ENCODE measurements at places on chromosomes 13 and 19.

DNA sequence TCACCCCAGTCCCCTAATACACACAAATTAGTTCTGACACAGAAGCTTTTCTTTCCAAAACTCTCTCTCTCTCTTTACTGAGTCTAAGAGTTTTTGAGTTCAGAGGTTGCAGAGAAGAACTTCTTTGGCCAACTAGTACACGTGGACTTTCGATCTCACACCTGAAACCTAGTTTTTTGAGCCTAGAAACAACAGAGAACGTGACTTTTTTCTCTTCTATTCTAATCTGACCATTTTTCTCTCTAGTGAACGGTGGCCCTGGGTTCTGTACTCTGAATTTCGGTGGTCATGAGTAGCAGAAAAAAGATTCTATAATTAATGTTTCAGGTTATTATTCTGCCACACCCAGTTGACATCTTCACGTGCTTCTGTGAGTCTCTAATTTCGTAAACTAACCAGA is 24.2 kb downstream of the PCDH20 start:
- no peak for DNase-seq

GRCh38 chr19:30228835-30229524 is 143.2 kb upstream of the ZNF536 start:
- DNase-seq: no peak

DNA sequence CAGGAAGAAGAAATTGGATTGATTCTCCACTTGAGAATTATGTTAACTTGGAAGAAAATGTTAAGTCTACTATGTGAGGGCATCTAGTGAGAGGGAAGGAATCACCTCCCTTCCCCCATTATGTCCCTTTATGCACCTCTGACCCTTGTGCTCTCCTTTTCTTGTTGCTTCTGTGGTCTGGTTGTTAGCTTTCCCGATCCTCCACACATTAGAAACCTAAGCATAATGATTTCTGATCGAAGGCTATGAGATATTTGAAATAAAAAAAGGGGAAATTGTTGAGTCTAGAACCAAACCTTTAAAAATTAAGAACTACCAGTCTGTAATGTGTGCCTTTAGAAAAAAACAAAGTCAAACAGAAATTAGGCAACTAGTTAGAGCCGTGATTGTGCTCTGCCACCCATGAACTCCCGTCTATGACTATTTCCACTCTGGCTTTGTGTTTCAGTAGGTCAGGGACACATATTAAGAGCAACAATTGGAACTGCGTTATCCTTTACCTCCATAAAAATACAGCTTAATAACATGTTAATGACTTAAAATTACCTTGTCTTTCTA is 463 bp upstream of the GPC6 start:
- no peak for DNase-seq

DNA sequence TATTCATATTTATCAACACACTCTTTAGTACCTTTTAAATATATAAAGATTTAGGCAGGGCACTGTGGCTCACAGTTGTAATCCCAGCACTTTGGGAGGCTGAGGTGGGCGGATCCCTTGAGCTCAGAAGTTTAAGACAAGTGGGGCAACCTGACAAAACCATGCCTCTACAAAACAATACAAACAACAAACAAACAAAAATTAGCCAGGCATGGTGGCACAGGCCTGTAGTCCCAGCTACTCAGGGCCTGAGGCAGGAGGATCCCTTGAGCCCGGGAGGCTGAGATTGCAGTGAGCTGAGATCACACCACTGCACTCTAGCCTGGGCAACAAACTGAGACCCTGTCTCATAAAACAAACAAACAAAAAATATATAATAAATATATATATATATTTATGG is 1748.3 kb upstream of the PCDH20 start:
- DNase-seq: no peak

- no peak for DNase-seq
Measured at GRCh38 chr19:55353356-55353802, 1.1 kb downstream of the COX6B2 start.

- DNase-seq: no peak
Measured at GRCh38 chr13:100600461-100600860, 11.9 kb upstream of the GGACT start.

DNA sequence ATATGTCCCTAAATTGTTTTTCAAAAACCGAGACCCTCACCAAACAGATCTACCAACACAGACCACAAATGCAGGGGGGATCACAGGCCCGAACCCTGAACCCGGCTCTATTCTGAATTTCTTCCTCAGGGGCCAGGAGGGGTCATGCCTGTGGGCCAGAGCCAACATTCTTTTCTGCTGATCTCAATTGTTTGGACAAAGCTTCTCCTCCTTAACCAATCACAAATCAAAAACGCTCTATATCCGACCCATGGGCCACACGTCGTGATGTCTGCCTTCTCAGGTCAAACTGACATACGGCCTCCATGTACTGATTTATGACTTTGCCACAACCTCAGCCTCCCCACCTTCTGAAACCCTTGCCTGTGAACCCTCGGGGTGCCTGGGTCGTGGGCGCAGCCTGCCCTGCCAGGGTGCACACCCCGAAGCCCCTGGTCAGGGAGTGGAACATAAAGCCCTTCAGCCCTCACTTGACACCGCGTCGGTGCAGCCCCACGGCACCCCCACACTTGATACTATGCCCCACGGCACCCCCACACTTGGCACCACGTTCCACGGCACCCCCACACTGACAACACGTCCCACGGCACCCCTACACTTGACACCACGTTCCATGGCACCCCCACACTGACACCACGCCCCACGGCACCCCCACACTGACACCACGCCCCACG is 58.4 kb upstream of the C13orf46 start:
- peak; percentile 60 for DNase-seq

- no peak for DNase-seq
Measured at GRCh38 chr19:24069905-24070657, 16.9 kb upstream of the ZNF254 start.

DNA sequence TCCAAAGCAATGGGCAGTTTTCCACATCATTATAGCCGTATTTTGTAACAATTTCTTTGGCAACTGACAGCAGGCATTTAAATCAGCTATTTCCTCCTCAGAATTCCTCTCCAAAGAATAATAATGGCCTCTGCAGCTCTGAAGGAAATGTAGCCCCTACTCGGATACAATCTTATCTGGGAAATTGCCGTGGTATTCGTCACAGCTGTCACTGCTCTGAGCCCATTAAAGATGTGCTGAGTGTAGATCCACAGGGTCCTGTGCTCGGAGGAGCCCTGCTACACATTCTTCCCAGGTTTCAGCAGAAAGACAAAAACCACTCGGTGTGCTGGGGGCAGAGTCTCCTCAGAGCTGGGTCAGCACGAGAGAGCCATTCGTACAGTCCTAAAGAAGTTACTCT is 33.1 kb downstream of the MZT1 start:
- no peak for DNase-seq

DNA sequence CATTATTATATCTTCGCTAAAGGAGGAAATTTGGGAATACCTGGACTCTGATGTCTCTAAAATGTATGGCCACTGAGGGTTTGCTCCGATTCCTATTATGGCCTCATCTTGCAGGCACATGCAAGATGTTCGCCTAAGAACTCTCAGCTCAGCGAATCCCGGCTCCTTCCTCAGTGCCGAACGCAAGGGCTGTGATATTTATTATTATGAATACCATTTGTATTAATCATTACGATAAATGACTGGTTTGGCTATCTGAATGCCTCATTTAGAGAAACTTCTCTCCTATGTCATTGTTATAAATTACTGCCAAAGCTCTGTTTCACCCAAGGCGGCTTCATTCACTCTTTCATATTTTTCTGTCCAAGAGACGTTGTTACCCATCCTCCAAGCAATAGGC is 369.7 kb upstream of the TSHZ3 start:
- DNase-seq: no peak

DNA sequence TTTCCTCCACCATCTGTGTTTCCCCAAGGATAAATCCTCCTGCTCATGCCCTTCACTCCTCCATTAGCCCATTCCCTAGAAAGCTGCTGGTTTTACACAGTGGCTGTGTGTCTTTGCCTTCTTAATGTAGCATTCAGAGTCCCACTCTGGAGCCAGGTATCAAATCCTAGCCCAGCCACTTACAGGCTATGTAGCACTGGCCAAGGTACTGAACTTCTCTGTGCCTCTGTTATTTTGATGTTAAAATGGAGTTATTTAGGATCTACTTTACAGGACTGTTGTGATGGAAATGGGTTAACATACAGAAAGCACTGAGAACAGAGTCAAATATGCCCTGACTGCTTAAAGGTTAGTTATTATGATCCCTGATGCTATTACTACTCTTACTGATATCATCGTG is 1.5 kb upstream of the ZSCAN4 start:
- DNase-seq: no peak

GRCh38 chr13:92913840-92914239 is 312.8 kb upstream of the GPC6 start:
- DNase-seq: no peak

DNA sequence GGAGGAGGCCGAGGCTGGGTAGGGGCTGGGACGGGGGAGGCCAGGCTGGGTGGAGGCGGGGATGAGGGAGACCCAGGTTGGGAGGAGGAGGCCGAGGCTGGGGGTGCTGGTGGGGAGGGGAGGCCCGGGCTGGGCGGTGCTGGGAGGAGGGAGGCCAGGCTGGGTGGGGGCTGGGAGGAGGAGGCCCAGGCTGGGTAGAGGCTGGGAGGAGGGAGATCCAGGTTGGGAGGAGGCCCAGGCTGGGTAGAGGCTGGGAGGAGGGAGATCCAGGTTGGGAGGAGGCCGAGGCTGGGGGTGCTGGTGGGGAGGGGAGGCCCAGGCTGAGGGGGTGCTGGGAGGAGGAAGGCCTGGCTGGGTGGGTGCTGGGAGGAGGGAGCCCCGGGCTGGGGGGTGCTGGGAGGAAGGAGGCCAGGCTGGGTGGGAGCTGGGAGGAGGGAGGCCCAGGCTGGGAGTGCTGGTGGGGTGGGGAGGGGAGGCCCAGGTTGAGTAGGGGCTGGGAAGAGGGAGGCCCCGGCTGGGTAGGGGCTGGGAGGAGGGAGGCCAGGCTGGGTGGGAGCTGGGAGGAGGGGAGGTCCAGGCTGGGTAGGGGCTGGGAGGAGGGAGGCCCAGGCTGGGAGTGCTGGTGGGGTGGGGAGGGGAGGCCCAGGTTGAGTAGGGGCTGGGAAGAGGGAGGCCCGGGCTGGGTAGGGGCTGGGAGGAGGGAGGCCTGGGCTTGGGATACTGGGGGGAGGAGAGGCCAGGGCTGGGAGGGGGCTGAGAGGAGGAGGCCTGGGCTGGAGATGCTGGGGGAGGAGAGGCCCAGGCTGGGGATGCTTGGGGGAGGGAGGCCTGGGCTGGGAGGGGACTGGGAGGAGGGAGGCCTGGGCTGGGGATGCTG is 10.7 kb downstream of the TPGS1 start:
- no peak for DNase-seq

DNA sequence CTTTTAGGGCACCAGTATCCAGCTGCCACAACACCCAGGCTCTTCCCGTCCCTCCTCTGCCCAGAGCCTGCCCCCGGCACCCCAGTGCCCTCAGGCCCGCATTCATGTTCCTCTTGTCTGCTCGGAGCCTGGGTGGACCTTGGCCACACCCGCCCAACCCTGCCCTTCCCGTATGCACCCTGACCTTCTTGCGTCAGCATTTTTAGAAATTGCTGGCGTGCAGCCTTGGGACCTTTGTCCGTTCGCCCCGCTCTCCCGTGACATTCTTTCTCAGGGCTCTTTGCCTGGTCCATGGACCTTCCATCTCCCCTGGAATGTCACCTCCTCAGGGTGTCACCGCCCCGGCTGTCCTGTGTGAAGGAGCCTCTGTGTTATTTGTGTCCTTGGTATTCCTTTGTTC is 7.6 kb downstream of the NUCB1 start:
- no peak for DNase-seq

DNA sequence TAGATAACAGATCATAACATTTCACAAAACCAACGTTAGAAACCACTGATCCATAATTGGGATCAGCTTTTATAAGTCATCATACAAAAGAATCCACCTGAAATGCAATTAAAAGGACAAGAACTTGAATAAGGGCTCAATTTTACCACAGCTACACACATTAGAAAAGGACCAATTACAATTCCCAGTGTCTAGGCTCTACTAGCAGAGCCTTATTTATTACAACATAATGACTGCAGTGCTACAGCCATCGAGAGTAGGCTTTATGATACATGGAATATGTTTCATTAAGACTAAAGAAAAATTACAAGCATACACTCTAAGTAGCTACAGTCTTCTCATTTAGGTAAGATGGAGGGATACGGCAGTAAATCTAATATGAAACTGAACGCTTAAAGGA is 2.9 kb downstream of the RBM26 start:
- DNase-seq: no peak

DNA sequence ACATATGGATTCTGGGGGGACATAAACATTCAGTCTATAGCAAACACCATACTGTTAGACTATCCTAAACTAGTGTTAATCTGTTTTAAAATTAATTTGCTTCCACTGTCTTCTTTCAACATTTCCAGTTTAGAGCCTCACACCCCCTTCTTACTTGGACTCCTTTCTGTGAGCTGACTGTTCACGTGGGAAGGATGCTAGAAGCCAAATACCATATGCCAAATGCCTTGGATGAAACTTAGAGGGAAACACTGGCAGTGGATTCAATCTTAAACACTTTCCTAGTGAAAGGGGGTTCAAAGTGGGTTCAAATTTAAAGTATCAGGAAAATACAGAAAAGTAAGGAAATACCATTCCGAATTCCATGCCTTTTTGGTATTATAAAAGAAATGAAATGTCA is 113.6 kb downstream of the HS6ST3 start:
- DNase-seq: no peak

- DNase-seq: no peak
Measured at GRCh38 chr13:94515911-94516310, 36.4 kb upstream of the DCT start.

- no peak for DNase-seq
Measured at GRCh38 chr13:96672016-96672415, 322.3 kb downstream of the OXGR1 start.

- DNase-seq: peak; percentile 72
Measured at GRCh38 chr13:29457299-29457698, 138.2 kb downstream of the SLC7A1 start.

DNA sequence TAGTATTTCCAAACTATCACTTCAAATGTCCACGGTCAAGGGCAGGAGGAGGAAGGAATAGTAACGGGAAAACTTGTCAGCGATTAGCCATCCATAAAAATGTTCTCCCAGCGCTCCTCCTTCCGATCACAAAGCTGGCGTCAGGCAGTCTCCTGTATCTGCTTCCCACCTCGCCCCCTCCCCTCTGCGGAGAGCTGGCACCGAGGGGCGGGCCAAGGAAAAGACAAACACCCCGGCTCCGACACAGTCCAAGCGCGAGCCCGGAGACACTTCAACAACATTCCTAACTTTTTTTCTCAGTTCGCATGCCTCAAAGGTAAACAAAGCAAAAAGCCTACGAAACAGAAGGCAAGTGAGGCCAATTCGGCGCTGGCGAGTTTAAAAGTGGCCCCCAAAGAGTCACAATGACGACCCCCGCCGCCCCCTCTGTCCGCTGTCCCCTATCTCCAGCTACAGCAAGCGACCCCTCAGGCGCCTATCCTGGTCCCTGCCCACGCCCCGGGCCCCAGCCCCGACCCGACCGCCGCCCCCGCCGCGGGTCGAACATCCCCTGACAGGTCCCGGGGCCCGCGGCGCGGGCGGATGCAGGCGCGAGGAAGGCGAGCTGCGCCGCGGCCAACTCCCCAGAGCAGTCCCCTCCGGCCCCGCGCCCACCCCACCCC is 736 bp downstream of the SMAD9 start:
- DNase-seq: peak; percentile 12
